ENCODE measurements at places on chromosomes 16 and 17. TPM values are rescaled to one million over a fixed set of nuclear protein-coding genes. Genes with fewer than 3 reads are reported as not detected.

DNA sequence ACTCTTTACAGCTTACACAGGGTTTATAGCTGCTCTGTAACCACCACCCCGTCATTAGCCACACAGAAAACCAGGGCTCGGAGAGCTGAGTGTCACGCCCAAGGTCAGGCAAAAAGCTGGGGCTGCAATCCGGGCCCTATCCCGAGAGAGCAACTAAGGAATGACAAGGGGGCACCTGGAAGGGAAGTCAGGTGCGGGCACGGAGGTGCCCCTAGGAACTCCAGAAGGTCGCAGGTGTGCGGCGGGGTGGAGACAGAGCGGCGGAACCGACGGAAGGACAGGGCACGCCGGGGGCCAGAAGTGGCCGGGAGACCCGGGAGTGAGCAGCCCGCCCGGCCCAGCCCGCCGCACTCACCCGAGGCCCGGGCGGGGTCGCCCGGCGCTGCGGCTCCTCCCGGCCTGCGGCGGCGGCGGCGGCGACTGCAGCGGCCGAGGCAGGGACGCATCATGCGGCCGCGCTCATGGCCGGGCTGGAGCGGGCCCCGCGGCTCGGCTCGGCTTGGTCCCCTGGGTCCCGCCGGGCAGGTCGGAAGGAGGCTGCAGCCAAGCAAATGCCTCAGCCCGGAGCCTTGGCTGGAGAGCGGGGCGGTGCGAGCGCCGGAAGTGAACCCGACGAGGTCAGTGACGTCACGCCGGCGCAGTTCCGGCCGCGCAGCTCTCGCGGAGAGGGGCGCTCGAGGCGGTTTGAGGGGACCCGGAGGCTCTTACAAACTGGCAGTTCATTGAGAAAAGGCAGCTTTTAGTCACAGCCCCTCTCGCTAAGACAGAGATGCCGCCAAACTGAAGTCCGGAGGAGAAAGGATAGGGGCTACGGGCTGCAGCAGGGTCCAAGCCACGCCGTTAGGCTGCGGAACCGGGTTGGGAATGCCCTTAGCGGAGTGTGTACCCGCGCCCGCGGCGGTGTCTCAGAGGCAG lies at the start of gene ZDHHC7:
ZDHHC7 (minus strand) TSS at position 605 of the 915 bp plus-strand sequence. CDS start 20,917 bp downstream, outside the sequence.
- DNase-seq: peak; percentile 44

DNA sequence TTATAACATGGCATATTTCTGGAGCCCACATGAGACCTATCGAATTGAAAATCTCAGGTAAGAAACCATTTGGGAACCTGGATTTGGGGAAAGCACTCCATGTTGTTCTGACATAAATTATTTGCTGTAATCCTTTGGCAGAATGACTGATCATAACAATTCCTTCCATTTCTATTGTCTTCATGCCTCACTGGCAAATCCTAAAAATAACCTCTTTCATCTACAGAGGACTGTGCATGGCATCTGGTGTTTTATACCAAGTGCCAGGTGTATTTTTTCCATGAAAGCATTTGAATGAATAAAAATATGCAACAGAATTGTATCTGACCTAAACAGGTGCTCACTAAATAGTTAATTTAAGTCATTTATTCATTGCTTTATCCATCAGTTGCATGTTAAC lies 33.7 kb upstream of the COQ7 start:
- DNase-seq: no peak

DNA sequence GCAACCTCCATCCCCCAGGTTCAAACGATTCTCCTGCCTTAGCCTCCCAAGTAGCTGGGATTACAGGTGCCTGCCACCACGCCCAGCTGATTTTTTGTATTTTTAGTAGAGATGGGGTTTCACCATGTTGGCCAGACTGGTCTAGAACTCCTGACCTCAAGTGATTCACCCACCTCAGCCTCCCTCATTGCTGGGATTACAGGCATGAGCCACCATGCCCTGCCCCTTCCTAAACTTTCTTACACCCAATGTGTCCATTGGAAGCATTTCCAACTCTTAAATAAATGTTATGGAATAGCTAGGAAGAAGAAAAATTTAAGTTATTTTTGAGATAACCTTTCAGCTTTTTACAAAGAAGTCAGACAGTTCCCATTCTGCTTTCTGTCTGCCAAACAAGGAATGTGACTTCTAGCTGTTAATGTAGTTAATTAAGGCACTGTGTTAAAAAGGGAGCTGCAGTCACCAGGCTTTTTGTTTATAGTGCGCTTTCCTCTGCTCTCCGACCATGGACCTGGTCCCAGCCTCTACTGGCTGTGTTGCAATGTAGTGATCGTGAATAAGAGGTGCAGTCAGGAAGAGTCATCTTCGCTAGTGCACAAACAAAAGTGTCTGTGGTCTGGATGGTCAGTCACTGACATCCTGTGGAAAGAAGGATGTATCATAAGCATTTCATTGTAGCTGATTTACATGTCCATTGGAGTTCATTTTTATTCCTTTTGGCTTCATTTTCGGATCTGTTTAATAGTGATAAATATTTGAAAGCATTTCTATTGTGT lies 39.7 kb downstream of the USP10 start:
- DNase-seq: no peak

GRCh38 chr17:8080208-8080798 lies 7.2 kb downstream of the ALOX12B start:
- DNase-seq: no peak

- peak; percentile 78 for DNase-seq
Measured at GRCh38 chr17:7716901-7717755, at the start of gene DNAH2. TSS of gene DNAH2 (plus strand) at chr17:7717744. CDS start at chr17:7719735, 1,991 bp downstream.

DNA sequence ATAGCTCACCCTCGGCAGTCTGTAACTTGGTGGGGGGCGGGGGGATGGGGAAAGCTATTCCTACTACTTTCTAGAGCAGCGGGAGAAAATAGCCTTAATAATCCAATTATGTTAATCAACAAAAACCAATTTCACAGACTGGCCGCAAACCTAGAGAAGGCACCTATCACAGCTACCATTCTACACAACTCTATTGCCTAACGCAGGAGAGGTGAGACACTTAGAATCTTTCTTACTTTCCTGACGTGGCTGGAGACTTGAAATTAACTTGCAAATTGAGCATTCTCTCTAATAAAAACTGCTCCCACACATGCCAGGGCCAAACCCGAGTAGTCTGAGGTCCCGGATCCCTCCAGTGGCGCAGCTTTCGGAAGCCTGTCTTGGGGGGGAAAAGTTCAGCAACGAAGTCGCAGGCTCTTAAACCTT lies 794 bp downstream of the SMG6 start:
- no peak for DNase-seq

DNA sequence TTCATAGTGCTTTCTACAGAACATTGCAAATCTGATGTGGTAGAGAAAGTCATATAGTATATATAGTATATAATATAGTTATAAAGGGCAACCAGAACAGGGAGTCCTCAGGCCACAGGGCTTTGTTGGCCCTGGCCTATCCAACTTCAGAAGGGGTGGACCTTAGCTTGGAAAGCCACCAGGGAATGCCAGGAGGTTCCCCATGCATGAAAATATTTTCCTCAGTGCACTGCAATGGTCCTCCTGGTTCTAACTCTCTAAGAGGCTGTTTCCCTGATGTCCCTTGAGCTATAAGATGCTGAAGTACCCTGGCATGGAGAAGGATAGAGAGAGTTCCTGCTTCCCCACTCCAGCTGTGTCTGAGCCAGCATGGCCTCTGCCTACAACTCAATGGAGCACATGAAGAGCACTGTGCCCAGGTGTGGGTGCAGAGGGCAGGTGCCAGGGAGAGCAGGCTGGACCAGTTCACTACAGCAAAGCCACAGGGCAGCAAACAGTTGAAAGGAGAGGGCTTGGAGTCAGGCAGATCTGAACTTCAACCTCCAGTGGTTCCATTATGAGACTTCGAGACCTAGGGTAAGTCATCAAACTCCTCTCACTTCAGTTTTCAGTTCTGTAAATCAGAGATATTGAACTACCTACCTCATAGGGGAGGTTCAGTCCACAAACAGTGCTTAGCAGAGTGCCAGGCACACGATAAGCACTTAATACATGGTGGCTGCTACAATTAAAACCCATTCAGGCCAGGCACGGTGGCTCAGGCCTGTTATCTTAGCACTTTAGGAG lies 183.1 kb downstream of the SALL1 start:
- DNase-seq: no peak

DNA sequence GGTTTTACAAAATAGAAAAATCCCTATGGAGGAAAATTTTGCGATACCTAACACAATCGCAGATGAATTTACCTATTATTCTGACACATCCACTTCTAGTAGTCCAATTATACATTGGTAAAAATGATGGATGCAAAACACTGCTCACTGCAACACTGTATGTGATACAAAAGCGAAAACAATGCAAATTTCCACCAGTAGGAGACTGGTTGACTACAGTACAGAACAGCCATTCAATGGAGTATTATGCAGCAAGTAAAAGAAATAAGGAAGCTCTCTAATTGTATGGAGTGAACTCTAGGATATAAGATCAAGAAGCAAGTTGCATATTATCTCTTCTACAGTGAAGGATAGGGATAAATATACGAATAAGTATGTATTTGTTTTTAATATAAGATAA lies 48.5 kb downstream of the SETD6 start:
- no peak for DNase-seq

DNA sequence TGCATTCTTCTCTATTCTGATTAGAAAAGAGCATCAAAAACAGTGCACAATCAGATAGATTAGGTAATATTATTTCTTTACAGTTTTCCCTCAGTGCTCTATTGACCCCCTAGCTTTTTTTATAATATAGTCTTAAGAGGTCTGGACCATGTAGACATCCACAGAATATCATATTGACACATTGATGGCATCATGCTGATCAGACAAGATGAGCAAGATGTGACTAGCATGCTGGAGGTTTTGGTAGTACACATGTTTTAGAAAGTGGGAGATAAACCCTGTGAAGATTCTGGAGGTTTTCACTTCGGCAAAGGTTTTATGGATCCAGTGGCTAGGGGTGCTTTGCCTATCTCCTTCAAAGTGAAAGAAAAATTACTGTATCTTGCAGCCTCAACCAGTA lies 2.8 kb upstream of the ABCA8 start:
- no peak for DNase-seq

- DNase-seq: no peak
Measured at GRCh38 chr17:56149266-56150036, 3.8 kb upstream of the ANKFN1 start.

- DNase-seq: no peak
Measured at GRCh38 chr17:5619088-5619740, 34.9 kb upstream of the NLRP1 start.

DNA sequence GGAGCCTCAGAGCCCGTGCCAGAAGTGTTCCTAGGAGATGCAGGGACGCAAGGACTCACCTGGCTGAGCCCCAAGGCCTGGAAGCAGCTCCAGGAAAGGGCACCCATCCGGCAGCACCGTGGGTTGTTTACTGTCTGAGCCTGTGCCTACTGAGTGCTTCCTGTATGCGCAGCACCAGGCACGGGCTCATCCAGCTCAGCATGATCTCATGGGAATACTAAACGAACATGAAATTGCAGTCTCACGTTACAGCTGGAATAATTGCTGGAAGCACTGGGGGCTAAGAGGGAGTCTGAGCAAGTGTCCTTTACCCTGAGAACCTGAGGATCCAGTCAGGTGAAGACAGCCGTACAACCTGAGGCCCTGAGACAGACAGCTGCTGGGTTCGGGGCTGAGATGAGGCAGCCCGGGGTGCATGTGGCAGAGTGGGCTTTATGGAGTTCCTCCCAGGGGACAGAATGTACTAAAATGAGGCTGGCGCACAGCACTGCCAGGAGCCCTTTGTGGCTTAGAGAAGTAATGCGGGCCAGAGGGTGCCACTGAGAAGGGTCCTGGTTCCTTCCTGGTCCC lies 5.4 kb downstream of the CTRL start:
- peak; percentile 43 for DNase-seq

DNA sequence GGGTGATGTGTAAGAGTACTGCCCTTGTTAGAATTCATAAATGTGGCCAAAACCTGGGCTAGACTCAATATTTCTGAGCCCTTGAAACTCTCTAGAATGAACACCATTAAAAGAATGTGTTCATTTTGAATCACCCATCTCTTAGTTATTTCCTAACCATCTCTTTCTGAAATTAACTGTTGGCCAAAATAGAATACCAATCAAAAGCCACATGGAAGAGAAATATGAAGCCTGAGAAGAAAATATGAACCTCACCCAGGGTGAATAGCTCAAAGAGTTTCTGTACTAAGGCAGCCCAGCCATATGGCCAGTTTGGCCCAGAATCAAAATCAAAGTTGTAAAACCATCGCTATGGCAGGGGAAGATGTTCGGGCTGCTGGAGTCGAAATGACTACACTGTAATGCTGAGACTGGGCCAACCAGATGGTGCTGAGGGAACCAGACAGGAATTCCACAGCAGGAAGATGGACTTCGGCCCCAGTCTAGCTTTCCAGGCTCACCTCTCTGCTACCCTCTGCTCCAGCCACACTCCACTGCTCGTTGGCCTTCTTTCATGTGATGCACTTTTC lies 154.3 kb upstream of the ZFHX3 start:
- DNase-seq: no peak

DNA sequence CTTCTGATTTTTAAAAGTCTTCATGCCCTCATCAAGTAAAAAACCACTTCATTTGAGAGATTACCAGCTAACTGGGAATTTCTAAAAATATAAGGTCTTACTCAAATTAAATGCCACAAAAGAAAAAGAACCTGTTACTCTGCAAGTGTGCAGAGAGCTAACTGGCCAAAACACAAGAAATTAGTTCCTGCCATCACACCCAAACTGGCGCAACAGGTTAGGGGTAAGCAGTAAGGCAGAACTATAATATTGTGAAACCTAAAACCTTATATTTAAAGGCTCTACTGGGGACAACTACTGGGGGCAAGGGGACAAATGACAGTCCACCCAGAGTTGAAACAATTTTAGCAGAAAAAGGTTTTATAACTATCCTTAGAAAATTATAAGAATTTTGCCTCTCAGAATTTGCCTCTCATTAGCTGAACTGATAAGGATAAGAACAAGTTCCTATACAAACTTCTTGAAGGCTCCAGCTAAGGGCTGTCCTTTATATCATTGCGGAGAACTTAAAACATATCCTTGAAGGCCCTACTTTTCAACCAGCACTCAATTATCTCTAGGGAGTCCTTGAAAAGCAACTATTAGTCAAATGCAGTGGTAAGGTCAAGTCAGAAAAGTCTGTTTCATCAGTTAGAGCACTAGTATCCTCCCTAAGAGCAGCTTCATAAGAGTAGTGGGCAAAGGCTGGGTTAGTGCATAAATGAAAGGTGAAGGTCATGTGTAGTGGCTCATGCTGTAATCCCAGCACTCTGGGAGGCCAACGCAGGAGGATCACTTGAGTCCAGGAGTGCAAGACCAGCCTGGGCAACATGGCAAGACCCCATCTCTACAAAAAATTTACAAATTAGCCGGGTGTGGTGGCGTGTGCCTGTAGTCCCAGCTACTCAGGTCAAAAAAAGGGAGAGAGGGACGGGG lies 31.5 kb downstream of the SMURF2 start:
- DNase-seq: no peak

Gene KRTAP4-6
- total RNA-seq: not detected

Gene SUPT4H1
- 51.4 TPM for total RNA-seq

Gene ITGAL
- not detected for total RNA-seq

Gene FOXF1
- total RNA-seq: 0.11 TPM

Gene CA5A
- not detected for total RNA-seq

Gene KRT27
- not detected for total RNA-seq

Gene C17orf100
- total RNA-seq: 0.40 TPM

Gene TMEM106A
- 2.7 TPM for total RNA-seq

Gene AHSP
- total RNA-seq: not detected

Gene MYL4
- 0.81 TPM for total RNA-seq

Gene SYNGR3
- 5.6 TPM for total RNA-seq

Gene UTS2R
- total RNA-seq: not detected

Gene KRTAP3-2
- total RNA-seq: not detected

Gene MYADML2
- total RNA-seq: not detected
